Right ventricle myocardium superior (tissue), 1 donor: ENCODE measurements at places on chromosomes 2 and 18.

- DNase-seq: no peak
These were observed 56.6 kb upstream of the NOL4 start for GRCh38 chr18:34281290-34281689.

DNA sequence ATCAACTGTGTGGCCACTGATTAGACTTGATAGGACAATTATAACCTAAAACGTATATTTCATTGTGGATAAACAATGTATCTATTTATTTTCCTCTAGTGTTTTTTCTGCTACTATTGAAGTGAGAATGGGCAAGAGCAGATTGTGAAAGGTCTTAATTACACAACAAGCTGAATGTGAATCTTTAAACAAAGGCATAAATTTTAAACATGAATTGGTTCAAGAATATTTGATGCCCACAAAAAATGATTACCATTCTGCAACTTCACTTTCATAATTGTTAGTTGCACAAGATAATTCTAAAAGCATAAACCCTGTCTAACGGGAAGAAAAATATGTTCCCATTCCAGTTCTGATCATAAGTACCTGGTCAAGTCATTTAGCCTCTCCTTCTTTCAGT, 285.6 kb downstream of the GULP1 start:
- DNase-seq: no peak

DNA sequence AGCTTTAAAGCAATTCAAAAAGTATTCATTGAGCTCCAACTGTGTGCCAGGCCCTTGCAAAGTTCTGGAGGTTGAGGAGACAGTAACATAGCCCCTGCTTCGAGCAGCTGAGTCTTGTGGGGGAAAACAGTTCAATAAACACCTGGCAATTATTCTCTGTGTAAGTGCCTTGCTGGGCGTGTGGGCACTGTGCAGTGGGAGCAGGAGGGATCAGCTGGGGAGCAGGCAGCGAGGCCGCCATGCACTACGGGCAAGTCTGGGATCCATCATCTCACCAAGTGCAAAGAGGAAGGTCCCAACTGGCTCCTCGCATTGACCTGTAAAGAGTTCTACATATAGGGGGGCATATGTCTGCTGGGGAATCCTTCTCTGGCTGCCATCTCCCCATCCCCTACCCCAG, 342.2 kb upstream of the HS6ST1 start:
- no peak for DNase-seq

GRCh38 chr2:42182654-42183308, 13.6 kb downstream of the EML4 start:
- DNase-seq: no peak

DNA sequence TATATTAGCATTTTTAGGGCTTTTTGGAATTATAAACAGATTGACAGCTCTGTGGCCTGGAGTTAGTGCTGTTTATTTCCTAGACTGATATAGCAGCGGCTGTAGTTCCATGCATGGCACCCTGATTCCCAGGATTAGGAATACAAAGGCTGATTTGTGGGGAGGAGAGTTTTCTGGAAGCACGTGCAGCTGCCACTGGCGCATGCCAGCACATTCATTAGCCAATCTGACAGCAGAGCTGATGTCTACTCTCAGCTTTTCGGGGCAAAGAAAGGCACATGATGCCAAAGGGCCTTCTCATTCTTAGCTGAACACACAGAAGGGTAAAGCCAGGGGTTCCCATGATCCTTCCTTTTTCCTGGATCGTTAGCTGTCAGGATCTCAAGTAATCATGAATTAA, 45.7 kb upstream of the RAPH1 start:
- no peak for DNase-seq

DNA sequence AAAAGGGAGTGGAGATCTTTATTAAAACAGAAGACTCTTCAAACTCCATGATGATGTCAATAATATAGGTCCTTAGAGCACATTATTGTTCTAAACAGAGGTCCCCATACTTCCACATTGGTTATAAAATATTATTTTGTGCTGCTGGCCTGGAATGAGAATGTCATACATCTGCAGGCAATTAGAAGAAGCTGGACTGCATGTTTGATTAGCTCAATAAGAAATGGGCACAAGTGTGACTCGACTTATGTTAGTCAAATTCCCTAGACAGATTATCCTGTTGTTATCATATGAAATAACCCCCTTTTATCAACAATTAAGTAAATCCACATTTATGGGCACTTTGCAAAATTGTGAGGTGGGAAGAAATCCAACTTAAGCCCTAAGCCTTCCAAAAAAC, 8.8 kb downstream of the EFEMP1 start:
- DNase-seq: no peak

DNA sequence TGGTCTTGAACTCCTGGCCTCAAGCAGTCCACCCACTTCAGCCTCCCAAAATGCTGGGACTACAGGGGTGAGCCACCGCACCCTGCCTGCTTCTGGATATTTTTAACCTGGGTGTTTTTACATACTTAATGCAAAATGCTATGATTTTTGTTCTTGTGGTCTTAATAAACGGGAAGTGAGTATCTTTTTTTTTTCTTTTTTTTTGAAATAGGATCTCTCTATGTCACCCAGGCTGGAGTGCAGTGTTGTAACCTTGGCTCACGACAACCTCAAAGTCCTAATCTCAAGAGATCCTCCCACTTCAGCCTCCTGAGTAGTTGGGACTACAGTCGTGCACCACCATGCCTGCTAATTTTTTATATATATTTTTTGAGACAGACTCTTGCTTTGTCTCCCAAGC, 19.2 kb upstream of the ASXL2 start:
- DNase-seq: no peak

- DNase-seq: no peak
These were observed 31.7 kb upstream of the CYBRD1 start for GRCh38 chr2:171490577-171490976.
